Epithelial cell of esophagus (primary cell): ENCODE measurements at places on chromosomes 16 and 17.

DNA sequence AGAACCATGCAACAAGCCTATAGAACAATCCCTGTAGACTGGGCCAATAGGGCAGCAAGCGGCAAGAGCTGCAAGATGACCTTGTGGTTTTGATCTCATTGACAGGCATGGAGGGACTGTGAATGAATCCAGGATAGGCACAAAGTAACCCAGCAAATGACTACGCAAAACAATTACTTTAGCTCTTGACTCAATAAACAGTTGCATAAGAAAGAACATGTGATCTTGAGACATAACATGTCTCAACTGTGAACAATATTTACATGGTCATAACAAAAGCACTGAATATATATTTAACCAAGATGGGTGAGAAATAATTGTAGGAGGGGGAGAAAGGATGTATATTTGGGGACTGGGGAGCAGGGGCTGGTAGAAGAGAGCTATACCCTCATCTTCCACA lies 313.7 kb upstream of the CDH5 start:
- peak; percentile 68 for DNase-seq

DNA sequence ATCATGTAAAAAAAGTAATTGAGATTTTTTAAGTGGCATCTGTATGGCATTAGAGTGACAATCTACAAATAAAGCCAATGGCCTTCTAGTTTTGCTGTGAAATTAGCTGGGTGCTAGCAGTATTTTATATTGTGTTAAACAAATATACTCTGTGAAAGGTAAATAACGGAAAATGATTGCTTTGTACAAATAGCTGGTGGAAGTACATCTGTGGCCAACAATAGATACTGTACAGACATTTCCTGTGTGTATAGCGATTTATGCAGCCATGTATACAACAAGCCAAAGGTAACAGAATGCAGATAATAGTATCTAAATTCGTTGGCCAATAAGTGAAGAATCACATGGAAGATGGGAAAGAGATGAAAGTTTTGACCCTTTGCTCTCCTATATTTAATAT lies 26.6 kb downstream of the IQCK start:
- no peak for DNase-seq

DNA sequence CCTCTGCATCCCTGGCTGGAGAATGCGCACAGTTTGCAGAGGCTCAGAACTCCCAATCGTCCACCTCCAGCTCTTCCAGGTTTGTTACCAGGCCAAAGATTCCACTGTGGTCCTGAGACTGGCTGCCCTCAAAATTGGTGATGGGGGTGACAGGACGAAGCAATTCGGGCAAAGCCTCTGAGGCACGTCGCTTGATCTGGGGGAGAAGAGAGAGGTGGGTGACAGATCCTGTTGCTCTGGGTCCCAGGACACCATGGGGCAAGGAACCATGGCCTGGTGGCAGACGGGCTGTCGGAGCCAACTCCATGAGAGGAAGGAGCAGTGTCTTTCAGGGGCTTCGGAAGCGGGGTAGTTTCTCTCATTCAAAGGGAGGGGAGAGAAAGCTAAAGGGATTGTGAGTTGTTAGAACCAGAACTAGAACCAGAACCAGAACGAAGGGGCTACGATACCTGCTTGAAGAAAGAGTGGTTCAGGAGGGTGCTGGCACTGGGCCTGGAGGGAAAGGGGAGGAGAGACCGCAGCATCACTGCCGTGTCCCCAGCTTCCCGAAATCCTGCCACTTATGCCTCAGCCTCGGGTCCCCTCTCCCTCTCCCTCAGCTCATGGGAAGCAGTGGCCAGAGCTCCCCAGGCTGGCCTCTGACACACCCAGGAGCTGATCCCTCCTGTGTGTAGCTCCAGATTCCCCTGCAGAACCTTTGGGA lies 3.8 kb upstream of the LIMD2 start:
- DNase-seq: no peak

DNA sequence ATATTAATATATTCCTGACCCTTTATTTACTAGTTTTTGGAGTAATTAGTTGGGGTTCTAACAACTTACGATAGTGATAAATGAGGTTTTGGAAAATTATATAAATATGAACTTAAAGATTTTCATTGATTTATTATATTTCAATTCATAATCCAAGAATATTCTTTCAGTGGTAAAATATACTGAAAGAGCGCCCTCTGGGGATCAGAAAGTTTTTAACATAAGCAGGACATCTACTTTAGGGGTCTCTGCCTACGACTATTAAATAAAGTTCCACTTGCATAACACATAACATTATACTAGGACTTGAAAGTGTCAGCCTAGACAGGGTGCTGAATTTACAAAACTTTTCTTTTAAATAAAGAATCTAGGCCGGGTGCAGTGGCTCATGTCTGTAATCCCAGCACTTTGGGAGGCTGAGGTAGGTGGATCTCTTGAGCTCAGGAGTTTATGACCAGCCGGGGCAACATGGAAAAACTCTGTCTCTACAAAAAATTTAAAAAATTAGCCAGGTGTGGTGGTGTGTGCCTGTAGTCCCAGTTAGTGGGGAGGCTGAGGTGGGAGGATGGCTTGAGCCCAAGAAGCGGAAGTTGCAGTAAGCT lies 15.6 kb downstream of the RFWD3 start:
- no peak for DNase-seq

DNA sequence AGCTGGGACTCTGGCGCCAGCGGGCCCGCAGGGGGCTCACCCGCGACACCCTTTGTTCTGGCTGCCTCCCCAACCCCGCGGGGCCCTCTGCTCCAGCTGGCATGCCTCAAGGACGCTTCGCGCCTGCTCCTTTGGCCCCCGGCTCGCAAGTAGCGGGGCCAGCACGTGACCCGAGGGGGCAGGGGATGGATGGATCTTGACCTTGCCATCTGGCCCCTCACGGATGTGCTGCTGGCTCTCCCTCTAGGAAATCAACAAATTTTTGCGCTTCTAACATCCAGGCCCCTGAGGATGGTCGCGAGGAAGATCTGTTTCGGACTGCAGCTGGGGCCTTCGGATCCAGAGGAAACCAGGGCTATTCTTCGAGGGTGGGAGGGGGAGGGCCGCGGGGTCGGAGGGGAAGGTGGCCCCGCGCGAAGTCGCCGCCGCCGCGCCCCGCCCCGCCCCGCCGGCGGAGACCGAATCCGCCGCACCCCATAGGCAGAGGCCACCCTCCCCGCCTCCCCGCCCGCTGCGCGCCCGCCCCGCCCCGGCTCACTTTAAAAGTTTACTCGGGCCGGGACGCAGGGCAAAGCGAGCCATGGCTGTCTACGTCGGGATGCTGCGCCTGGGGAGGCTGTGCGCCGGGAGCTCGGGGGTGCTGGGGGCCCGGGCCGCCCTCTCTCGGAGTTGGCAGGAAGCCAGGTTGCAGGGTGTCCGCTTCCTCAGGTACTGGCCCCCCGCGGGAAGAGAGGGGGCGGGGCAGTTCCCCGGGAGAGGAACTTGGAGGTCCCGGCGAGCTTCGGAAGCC lies at the start of gene ACSF2:
Gene ACSF2 (plus strand): TSS at position 537 of the 790 bp plus-strand sequence. CDS start 44 bp downstream, at position 581.
- peak; percentile 66 for DNase-seq

DNA sequence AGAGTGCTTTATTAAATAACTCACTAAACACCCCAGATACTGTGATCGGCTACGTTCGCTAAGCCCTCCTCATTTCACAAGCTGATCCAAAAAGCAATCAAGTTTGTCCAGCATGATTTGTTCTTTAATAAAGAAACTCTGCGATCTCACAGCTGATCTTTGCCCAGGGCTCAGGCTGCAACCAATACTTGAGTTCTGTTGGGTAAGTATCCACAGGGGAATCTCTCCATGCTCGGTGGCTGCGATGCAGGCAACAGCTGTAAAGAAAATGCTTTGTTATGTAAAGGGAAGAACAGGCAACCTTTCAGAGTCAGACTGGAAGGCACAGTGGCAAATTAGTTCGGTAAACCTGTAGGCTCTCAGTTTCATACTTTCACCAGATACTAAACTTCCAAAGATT lies 67.5 kb downstream of the SHISA6 start:
- no peak for DNase-seq

GRCh38 chr16:87562201-87562600 lies 40.1 kb upstream of the JPH3 start:
- DNase-seq: no peak

- peak; percentile 38 for DNase-seq
These were observed 6.7 kb downstream of the SNN start for GRCh38 chr16:11674818-11675560.

DNA sequence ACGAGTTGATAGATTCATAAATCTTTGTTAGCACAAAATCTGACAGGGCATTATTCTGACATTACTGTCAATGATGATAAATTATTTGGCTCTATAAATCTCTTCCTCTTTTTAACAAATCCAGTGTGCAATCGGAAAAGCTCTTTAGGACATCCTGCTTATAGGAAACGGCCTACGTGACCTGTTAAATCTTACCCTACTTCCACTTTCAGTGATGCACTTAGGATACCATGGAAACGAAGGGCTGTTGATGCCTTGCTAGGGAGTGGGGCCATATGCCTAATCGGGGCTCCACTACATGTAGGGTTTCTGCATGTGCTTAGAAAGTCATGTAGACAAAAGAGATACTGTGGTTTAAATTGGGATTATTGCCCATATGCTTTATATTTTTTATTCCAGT lies 27.2 kb downstream of the ZNF594 start:
- no peak for DNase-seq

DNA sequence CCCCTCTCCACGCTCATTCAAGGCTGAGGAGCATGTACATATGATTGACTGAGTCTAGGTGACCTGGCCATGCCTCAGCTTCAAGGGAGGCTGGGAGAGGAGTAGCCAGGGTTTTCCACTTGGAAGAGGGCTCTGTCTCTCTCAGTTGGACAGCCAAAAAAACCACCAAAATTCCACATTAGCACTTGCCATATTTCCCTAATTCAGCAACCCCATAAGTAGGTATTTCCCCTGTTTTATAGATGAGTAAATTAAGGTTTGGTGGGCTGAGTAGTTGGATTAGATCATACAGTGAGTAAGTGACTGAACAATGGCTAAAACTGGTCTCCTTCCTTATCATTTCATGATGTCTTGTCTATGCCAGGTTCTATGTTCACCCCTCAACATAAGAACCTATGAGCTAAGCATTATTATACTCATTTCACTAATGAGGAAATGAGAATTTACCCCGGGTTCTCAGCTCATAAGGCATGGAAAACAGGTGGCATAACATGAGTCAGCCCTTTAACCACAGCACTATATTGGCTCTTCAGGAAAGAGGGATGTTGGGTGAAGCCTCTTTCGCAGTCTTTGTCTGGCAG lies 68.0 kb upstream of the GAS7 start:
- DNase-seq: no peak

GRCh38 chr16:1972490-1972877 lies 631 bp downstream of the TBL3 start:
- peak; percentile 59 for DNase-seq

DNA sequence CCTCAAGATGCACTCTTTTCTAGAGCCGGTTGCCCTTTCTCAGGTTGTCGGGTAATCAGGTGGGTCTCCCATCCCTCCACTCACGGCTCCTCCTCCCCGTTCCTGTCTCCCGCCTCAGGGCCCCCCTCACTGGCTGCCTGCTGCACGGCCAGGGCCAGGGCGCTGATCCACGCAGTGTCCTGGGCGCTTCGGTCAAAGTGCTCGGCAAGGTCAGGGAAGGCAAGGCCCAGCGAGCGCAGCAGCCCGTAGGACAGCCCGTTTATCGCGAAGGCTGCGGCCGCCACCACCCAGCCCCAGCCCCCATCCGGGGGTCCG lies 753 bp downstream of the SLC16A11 start:
- no peak for DNase-seq

DNA sequence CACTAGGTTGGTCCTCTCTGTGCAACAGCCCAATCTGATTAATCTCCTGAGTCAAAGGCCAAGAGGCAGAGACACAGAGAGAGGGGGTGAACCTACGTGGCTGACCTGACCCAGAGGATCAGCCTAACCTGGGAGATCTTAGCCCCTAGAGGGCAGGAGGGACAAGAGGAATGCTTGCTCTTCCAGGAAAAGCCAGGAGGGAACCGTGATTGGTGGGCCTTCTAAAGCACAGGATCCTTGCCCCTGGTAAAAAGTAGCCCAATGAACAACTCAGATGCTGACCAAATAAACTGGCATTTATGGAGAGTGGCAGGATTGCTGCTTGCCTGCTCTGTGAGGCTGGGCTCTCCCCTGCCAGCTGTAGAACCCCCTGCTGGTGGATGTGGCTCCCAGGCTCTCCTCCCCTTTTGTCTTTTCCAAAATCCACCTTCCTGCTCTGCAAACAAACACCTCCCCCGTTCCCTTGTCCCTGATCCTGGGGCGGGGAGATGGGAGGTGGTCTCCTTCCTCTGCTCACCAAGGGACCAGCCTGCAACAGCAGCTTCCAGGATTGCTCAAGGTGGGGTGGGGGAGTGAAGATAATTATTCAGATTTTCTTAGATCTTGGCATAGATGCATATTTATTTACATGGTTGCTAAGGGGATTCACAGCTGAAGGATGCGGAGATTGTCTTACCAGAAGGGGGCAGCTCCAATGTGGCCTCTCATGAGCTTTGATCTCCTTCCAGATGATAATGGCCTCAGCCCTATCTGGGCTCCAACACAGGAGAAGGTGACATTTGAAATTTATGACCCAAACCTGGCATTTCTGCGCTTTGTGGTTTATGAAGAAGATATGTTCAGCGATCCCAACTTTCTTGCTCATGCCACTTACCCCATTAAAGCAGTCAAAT lies 71.9 kb downstream of the SDR42E1 start:
- DNase-seq: no peak

DNA sequence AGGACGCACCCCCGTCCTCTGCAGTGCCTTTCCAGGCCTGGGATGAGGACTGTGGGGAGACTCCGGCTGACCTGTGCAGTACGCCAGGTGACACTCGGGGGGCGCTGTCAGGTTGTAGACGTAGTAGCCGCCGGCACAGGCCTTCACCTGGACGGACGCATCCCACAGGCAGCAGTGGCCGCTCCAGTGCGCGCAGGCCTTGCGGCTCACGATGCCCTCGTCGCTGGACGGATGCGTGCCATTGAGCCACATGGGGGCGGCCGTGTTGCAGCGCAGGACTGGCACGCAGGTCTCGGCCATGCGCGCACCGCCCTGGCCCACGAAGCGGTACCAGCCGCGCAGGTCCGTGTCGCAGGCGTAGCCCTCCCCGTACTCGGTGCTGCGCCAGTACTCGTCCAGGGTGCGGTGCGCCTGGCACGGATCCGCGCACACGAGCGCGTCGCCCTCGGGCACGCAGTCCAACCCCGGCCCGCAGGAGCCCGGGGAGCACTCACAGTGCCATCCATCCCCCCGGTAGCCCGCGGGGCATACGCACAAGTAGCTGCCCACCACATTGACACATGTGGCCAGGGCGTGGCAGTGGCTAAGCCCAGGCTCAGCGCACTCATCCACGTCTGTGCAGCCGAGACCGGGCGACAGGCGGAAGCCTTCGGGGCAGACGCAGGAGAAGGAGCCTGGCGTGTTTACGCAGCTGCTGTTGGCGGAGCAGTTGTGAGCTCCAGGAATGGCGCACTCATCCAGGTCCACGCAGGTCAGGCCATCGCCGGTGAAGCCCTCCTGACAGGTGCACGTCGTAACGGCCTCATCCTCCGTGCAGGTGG lies 3.9 kb downstream of the UMOD start:
- no peak for DNase-seq

GRCh38 chr17:79872762-79873161 lies 33.5 kb upstream of the CBX4 start:
- no peak for DNase-seq

GRCh38 chr16:13660807-13661206 lies 259.1 kb upstream of the ERCC4 start:
- DNase-seq: no peak
